Cardiac atrium fibroblast (primary cell): ENCODE measurements at places on chromosomes 6 and 20. TPM values are rescaled to one million over a fixed set of nuclear protein-coding genes. Genes with fewer than 3 reads are reported as not detected.

APOM gene
- 7.6 TPM in 1 of 2 replicates, not detected in the other for total RNA-seq

LTB gene
- total RNA-seq, result not detected in 2 replicates

DPM1 gene
- total RNA-seq, result 50.5 and 66.8 TPM in 2 replicates

LHFPL5 gene
- not detected in 2 replicates for total RNA-seq

NUDT3 gene
- total RNA-seq, result 19.0 and 22.8 TPM in 2 replicates

ERVFRD-1 gene
- total RNA-seq, result not detected in 2 replicates

MYCT1 gene
- 2.7 and 6.3 TPM in 2 replicates for total RNA-seq

AGER gene
- total RNA-seq, result 1.6 and 2.6 TPM in 2 replicates

DYNLT2 gene
- total RNA-seq, result 0.16 TPM in 1 of 2 replicates, not detected in the other

BNIP5 gene
- total RNA-seq, result not detected in 2 replicates

RPS10 gene
- 3,776 and 3,966 TPM in 2 replicates for total RNA-seq

CLDN20 gene
- not detected in 2 replicates for total RNA-seq

SAMD5 gene
- 0.18 and 1.1 TPM in 2 replicates for total RNA-seq

IL17A gene
- total RNA-seq, result not detected in 2 replicates

PRRT1 gene
- 0.16 TPM in 1 of 2 replicates, not detected in the other for total RNA-seq

CCM2L gene
- 0.65 and 1.8 TPM in 2 replicates for total RNA-seq

KCNK16 gene
- total RNA-seq, result not detected in 2 replicates

SLC24A3 gene
- 0.32 TPM in 1 of 2 replicates, not detected in the other for total RNA-seq

C20orf202 gene
- not detected in 2 replicates for total RNA-seq

ZNF334 gene
- 2.6 and 2.9 TPM in 2 replicates for total RNA-seq

PXMP4 gene
- total RNA-seq, result 2.9 and 3.2 TPM in 2 replicates

LINC00237 gene
- total RNA-seq, result not detected in 2 replicates

DEFB132 gene
- not detected in 2 replicates for total RNA-seq

FABP7 gene
- total RNA-seq, result not detected in 2 replicates

IPCEF1 gene
- not detected in 2 replicates for total RNA-seq

MYB gene
- total RNA-seq, result under 0.01 and 0.65 TPM in 2 replicates

C6orf132 gene
- total RNA-seq, result 1.3 and 3.1 TPM in 2 replicates

CFB gene
- total RNA-seq, result 12.6 and 103 TPM in 2 replicates

SIM1 gene
- not detected in 2 replicates for total RNA-seq

PBOV1 gene
- total RNA-seq, result not detected in 2 replicates

TFAP2D gene
- total RNA-seq, result not detected in 2 replicates

CYP39A1 gene
- total RNA-seq, result not detected in 2 replicates

GMPR gene
- 2.6 and 3.4 TPM in 2 replicates for total RNA-seq

SLC17A2 gene
- not detected in 2 replicates for total RNA-seq

TMC2 gene
- total RNA-seq, result not detected in 2 replicates

DEFB119 gene
- total RNA-seq, result not detected in 2 replicates

ID4 gene
- total RNA-seq, result 27.7 and 30.9 TPM in 2 replicates

ATXN1 gene
- total RNA-seq, result 14.9 and 16.1 TPM in 2 replicates

SGK2 gene
- not detected in 2 replicates for total RNA-seq

RAET1L gene
- not detected in 2 replicates for total RNA-seq

SLC44A4 gene
- not detected in 2 replicates for total RNA-seq

MYLK2 gene
- total RNA-seq, result under 0.01 TPM in 1 of 2 replicates, not detected in the other

ULBP2 gene
- total RNA-seq, result 10.5 and 10.7 TPM in 2 replicates

BFSP1 gene
- total RNA-seq, result 0.36 and 2.3 TPM in 2 replicates

SOBP gene
- total RNA-seq, result 2.3 and 5.2 TPM in 2 replicates

PRDM13 gene
- not detected in 2 replicates for total RNA-seq

CPNE5 gene
- under 0.01 and 1.1 TPM in 2 replicates for total RNA-seq

RSPH4A gene
- 0.32 TPM in 1 of 2 replicates, not detected in the other for total RNA-seq

SMLR1 gene
- total RNA-seq, result not detected in 2 replicates

SMPDL3A gene
- total RNA-seq, result 7.4 and 7.8 TPM in 2 replicates

LAMA2 gene
- total RNA-seq, result 214 and 220 TPM in 2 replicates

ZKSCAN4 gene
- 2.5 and 2.6 TPM in 2 replicates for total RNA-seq

CDSN gene
- not detected in 2 replicates for total RNA-seq

SLC32A1 gene
- total RNA-seq, result not detected in 2 replicates

OPN5 gene
- total RNA-seq, result not detected in 2 replicates

CSNK2B gene
- total RNA-seq, result 218 and 219 TPM in 2 replicates

PPIL1 gene
- total RNA-seq, result 16.1 and 25.1 TPM in 2 replicates

RBM24 gene
- total RNA-seq, result 1.3 TPM in 1 of 2 replicates, not detected in the other

SFTA2 gene
- total RNA-seq, result not detected in 2 replicates

CFAP206 gene
- not detected in 2 replicates for total RNA-seq
